Activated CD4-positive, CD25-positive, alpha-beta regulatory T cell (primary cell): ENCODE measurements at places on chromosomes 2 and 18.

DNA sequence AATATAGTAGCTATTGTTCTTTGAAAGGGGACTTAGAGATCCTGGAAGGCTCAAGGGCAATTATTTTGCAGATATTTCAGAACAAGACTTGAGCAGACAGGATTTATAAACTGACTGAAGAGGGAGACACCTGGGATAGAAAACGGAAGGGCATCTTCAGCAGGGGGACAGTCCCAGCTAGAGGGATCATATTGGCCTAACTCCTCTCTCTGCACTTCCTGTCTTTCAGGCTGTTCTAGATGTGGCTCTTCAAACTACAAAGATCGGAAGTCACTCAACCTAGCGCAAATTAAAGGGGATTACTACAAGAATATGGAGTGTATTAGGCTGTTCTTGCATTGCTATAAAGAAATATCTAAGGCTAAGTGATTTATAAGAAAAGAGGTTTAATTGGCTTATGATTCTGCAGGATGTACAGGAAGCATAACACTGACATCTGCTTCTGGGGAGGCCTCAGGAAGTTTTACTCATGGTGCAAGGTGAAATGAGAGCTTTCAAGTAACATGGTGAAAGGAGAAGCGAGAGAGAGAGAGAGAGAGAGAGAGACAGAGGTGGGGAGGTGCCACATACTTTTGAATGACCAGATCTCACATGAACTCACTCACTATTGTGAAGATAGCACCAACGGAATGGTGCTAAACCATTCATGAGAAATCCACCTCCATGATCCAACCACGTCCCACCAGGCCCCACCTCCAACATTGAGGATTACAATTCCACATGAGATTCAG lies 5.3 kb upstream of the CTIF start:
- DNase-seq, result no peak

DNA sequence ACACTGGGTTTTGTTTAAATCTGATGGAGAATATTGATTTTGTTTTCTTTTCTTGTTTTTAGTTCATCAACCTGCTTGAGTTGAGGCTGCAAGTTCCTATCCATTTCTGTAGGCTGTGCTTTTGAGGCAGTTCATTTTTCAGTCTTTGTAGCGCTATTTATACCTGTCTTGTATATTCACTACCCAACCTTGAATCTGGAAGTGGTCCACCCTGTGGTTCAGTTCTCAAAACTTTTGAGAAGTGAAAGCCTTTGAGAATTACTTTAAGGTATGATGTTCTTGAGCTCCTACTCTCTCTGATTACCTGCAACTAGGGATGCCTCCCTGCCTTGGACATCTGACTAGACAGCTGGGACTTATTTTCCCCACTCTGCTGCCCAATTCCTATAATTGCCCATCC lies 53.5 kb upstream of the KCNE4 start:
- no peak for DNase-seq

DNA sequence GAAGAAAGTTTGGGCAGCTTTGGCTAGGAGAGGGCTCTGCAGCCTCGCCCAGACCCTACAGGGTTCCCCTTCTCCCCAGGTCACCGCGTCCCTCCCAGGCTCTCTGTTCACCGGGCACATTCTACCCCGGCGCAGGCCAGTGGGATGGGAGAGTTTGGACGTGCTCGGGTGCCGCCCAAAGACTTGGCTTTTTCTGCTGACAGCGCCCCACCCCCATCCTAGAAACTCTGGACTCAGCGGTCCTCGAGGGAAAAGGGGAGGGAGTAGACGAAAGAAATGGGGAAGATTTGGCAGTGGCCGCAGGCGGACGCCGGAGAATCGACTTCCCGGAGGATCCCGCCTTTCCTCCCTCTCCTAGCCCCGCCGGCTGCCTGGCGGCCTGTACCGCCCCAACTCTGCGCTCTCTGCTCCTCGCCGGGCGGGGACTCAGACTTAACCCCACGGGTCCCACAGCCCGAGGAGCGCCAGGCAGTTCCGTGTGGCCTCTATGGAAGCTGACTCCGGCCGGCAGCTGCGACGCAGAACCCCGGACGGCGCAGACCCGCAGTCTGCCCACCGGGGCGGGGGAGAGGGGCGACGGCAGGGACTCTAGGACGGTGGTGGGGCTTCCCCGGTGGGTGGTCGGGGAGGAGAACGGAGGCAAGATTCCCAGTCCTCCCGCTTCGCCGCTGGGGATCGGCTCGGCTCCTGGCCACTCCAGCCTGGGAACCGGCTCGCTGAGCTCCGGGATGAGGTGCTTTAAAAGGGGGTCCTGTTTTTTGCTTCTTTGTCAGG lies 863 bp upstream of the SIX2 start:
- no peak for DNase-seq

- DNase-seq, result no peak
Measured at GRCh38 chr18:6579486-6579885, 150.0 kb upstream of the ARHGAP28 start.

GRCh38 chr2:158539176-158540005 lies 82.6 kb downstream of the PKP4 start:
- DNase-seq, result no peak

- DNase-seq, result no peak
Measured at GRCh38 chr2:36704475-36705150, 8.1 kb downstream of the VIT start.

DNA sequence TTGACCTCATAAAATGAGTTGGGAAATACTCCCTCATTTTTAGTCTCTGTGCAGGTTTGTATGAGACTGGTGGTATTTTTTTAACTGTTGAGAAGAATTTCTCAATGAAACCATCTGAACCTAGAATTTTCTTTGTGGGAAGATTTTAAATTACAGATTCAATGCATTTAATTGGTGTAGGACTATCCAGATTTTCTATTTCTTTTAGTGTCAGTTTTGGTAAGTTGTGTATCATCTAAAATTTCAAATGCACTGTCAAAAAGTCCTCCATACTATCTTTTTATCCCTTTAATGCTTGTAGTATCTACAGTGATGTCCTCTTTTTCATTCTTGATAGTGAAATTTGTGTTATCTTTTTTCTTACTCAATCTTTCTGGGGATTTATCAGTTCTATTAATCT lies 1.8 kb upstream of the BOK start:
- DNase-seq, result no peak

DNA sequence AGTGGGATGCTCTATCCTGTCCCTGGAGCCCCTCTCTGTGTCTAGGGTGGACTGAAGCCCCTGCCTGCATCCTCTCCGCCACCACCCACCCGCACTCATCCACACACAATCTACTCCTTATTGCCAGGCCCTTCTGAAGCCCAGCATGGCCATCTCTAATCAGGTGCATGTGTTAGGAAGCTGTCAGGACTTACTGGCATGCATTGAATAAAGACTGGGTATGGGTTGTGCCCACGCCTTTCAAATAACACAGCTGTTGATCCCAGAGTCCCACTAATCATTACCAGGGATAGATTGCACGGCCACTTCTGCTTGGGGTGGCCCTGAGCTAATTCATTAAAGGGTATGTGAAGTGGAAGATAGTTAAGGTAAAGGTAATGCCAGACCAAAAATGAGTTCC lies 88.4 kb downstream of the CABLES1 start:
- DNase-seq, result no peak

DNA sequence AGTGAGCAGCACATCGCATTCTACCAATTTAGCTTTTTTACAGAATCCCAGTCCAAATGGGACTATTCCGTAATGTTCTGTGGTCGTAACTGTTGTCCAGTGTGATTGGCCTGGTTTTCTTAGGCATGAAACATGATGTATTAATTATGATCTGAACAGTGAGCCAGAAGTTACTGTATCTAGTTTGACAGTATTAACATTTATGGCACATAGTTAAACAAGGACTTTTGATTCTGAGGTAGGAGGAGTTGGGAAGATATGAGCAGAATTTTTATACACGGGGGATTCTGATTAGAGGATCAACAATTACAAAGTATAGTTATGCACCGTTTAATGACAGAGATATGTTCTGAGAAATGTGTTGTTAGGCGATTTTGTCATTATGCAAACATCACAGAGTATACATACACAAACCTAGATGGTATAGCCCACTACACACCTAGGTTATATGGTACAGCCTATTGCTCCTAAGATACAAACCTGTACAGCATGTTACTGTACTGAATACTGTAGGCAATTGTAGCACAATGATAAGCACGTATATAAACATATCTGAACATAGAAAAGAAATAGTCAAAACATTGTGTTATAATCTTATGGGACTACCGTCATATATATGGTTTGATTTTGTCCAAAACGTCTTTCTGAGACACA lies 85.0 kb downstream of the DPP10 start:
- no peak for DNase-seq

GRCh38 chr2:121167411-121167810 lies 117.6 kb downstream of the TFCP2L1 start:
- no peak for DNase-seq
